RPMI7951 (cell line): ENCODE measurements at places on chromosomes 7 and 10. TPM values are rescaled to one million over a fixed set of nuclear protein-coding genes. Genes with fewer than 3 reads are reported as not detected.

The HSPA12A gene
- 3.0 and 3.1 TPM in 2 replicates for total RNA-seq

The C10orf90 gene
- 0.88 and 2.5 TPM in 2 replicates for total RNA-seq

The H2BK1 gene
- not detected in 2 replicates for total RNA-seq

The SFTPA2 gene
- total RNA-seq = not detected in 2 replicates

The CDHR3 gene
- total RNA-seq = 1.3 and 1.4 TPM in 2 replicates

The ITIH5 gene
- total RNA-seq = 7.6 and 7.7 TPM in 2 replicates

DNA sequence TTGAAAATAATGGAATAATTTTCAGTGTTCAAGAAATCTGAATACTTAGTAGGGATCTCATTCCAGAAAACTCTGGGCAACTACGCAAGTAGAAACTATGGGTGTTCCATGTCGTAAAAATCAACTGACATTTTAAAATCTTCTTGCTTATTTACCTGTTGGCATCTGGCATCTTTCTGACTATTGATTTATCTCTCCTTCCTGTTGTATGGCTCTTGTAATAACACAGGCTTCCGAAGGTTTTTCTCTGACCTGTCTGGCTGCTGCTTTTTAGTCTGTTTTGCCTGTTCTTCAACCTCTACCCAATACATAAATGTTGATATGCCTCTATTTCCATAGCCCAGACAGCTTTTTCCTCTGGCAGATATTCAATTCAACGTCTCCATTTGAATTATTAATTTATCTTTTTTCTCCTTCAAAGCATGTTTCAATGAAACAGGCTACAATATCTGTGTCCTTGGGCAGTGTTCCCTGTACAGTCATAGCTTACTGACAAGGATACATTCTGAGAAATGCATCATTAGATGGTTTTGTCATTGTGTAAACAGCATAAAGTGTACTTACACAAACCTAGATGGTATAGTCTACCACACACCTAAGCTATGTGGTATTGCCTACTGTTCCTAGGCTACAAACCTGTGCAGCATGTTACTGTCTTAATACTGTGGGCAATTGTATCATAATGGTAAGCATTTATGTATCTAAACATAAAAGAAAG is 105.9 kb upstream of the ETV1 start:
- DNase-seq = no peak

GRCh38 chr10:51879238-51879637 is 179.8 kb upstream of the CSTF2T start:
- peak; percentile 96 for DNase-seq

DNA sequence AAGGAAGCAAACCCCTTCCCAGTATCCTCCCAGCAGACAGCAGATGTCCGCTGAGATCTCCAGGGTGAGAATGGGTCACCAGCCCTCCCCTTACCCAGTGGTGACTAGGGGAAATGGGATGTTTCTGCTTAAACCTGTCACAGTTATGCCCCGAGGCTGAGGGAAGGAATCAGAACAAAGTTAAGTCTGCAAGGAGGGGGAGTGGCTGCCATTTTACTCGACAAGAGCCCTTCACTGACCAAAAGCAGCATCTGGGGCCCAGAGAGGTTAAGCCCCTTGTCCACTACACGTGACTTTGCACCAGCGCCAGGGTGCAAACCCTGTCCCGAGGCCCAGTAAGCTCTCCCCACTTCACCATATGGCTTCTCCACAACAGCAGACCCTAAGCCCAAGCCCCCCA is 4.6 kb upstream of the NANOS1 start:
- peak; percentile 81 for DNase-seq

DNA sequence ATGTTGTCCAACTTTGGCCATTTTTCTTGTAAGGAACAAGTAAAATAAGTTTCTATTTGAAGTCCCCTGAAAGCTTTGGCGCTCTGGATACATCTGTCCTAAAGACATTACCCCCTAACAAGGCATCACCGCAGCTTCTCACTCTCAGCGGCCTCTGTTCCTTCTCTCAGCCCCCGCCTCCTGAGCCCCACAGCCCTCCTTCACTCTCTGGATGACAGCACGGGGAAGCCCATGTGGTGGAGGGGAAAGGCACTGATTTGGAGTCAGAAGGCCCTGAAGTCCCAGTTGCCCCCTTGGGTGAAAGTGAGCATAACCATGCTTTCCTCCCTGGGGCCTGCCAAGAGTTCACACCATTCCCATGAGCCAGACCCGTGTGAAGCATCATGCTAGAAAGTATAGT is 4.6 kb downstream of the H2BK1 start:
- no peak for DNase-seq

DNA sequence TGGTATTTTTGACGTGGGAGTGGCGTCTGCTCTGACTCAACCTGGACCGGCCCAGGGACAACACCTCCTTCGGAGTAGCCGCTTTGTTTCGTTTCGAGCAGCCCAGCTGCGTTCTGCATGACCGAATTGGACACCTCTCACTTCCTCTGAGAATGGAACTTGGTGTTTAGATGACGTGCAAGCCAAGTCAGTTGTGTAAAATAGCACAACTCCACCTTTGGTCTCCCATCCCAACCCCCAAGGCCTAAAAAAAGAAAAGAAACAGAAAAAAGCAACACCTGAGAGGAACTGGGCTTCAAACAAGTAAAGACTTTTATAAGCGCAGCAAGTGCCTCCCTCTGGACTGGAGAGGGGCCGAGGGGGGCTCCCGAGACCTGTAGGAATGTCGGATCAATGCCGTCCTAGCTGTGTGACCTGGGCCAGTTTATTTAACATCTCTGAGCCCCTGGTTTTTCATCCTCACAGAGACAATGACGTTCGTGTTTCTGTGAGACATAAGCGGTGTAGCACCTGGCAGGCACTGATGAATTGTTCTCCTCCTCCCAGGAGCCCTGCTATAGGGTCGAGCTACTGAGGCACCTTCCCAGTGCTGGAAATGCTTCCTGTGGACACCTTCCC is 52.0 kb upstream of the SMNDC1 start:
- DNase-seq = peak; percentile 73

- DNase-seq = no peak
Observed at GRCh38 chr7:34036972-34037792, 131.8 kb downstream of the BMPER start.

- no peak for DNase-seq
Observed at GRCh38 chr10:95297402-95297801, 6.6 kb upstream of the PDLIM1 start.

- DNase-seq = no peak
Observed at GRCh38 chr7:110911632-110912031, 179.3 kb upstream of the LRRN3 start.

DNA sequence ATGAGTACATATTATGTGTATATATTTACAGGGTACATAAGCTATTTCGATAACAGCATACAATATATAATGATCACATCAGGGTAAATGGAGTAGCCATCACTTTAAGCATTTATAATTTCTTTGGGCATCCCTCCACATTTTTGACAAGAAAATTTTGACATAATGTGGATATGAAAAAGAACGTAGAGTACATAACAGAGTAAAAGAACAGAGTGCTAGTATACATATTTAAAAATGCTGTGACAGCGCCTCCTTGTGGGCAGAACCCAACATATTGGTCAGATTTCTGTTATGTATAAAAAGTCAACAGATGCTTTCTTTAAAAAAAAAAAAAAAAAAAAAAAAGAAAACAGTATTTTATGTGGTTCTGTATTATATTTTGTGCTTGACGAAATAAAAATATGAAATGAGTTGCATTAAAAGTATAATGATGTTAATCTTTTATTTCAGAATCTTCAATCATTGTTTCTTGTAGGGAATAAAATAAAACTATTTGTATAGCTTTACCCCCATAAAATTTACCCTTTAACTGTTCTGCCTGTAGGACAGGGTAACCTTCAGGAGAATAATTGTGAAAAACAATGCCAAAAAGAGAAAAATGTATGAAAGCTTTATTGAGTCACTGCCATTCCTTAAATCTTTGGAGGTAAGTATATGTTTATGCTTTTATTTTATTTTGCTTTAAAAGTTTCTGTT is 18.3 kb upstream of the HBP1 start:
- DNase-seq = peak; percentile 60

GRCh38 chr10:112471878-112472487 is 25.0 kb downstream of the VTI1A start:
- DNase-seq = peak; percentile 51

GRCh38 chr7:5282543-5283316 is at the start of gene SLC29A4:
Gene SLC29A4 (plus strand): TSS chr7:5282943. CDS start chr7:5287817, 4,874 bp downstream.
- peak; percentile 39 for DNase-seq

GRCh38 chr7:55097100-55097499 is 78.3 kb downstream of the EGFR start:
- DNase-seq = no peak

DNA sequence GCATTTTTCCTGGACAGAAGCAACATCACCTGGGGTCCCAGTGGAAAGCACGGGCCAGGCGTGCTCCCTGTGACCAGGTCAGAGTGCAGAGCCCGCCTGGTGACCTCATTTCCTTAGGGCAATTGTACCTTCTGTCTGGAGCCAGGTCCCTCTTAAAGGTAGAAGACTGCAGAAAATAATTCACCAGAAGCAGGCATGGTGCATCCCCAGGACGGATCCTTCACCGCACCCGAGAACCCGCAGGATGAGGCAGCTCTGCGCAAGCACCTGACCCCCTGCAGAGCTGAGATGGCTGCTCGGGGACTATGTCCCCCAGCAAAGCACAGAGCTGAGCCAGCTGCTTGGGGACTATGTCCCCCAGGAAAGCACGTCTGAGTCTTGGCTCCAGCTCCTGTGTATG is 557.6 kb downstream of the PTPRN2 start:
- no peak for DNase-seq

- no peak for DNase-seq
Observed at GRCh38 chr10:99375426-99375825, 46.3 kb downstream of the CNNM1 start.
